GM23338 (cell line): ENCODE measurements at places on chromosomes 3 and 15. TPM values are rescaled to one million over a fixed set of nuclear protein-coding genes. Genes with fewer than 3 reads are reported as not detected.

The MNS1 gene
- 2.9 and 8.9 TPM in 2 replicates for total RNA-seq

The FEZF2 gene
- total RNA-seq, result 0.50 TPM in 1 of 2 replicates, not detected in the other

The ZDHHC23 gene
- 14.5 and 14.8 TPM in 2 replicates for total RNA-seq

The ZNF662 gene
- total RNA-seq, result 0.50 and 1.5 TPM in 2 replicates
